ENCODE measurements at places on chromosomes 13 and 19.

DNA sequence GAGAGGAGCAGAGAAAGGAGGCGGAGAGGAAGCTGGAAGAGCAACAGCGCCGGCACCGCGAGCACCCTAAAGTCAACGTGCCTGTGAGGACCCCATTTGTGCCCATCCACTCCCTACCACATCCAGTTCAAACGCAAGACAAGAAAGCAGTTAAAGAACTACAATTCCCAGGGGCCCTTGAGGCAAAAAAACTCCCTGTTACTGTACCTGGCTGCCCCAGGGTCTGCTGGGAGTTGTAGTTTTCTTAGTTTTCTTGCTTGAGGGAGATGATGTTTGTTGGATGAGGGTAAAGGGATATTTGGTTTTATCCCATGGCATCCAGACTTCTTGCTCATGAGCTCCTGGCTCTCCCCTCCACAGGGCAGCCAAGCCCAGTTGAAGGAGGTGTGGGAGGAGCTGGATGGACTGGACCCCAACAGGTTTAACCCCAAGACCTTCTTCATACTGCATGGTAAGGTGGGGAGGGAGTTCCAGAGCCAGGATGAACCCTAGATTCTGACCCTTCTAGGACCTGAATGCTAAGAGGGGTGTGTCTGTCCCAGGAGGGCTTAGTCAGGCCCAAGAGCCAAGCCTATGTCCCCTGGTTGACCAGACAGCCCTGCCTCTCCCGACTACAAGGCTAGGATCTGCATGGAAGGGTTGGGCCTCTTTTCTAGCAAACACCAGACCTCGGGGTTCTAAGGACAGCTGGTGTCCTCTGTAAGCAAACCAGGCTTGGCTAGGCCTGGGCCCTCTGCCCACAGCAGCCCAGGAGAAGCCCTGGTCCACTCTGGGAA is 13.2 kb downstream of the NUCB1 start:
- no peak for DNase-seq

- no peak for DNase-seq
Measured at GRCh38 chr13:93398167-93399035, 171.8 kb downstream of the GPC6 start.

GRCh38 chr19:44582581-44583265 is 30.6 kb upstream of the IGSF23 start:
- DNase-seq: no peak

DNA sequence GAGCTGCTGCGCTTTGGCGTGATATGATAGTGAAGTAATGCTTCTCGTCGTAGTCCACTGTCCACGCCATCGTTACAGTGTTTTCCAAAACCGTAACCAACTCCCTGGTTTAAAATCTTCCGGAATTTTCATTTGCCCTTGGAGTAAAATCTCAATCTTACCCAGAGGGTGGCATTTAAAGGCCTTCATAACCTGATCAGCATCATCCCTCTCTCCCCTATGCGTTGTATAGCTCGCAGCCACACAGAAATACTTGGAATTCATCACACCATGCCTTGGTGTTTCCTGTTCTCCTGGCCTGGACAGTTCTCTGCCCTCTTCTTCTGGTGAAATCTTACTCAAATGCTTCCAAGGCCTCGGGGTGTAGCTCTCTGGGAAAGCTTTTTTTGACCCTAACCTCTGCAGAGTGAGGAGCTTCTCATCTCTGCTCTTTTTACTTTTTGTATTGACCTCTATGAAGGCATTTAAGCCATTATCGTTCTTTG is 839 bp downstream of the MPHOSPH8 start:
- no peak for DNase-seq

DNA sequence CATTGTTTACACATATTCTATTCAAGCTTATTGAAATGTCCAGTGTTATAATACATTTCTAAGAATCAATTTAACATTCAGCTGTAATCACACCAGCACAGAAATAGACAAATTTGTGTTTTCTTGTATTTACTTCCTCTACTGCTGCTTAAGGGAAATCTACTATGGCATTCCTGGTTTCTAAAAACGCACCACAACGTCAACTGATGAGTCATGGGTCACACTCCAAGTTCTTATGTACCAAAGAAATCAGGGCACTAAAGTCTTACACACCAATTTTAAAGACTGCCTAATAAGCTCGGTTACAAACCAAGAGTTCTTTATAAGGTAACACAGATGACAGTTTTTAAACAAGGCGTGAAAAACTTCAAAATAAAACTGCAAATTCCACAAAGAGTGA is 13.2 kb downstream of the LNX2 start:
- DNase-seq: no peak

GRCh38 chr19:46618670-46619231 is 6.1 kb downstream of the PTGIR start:
- no peak for DNase-seq

DNA sequence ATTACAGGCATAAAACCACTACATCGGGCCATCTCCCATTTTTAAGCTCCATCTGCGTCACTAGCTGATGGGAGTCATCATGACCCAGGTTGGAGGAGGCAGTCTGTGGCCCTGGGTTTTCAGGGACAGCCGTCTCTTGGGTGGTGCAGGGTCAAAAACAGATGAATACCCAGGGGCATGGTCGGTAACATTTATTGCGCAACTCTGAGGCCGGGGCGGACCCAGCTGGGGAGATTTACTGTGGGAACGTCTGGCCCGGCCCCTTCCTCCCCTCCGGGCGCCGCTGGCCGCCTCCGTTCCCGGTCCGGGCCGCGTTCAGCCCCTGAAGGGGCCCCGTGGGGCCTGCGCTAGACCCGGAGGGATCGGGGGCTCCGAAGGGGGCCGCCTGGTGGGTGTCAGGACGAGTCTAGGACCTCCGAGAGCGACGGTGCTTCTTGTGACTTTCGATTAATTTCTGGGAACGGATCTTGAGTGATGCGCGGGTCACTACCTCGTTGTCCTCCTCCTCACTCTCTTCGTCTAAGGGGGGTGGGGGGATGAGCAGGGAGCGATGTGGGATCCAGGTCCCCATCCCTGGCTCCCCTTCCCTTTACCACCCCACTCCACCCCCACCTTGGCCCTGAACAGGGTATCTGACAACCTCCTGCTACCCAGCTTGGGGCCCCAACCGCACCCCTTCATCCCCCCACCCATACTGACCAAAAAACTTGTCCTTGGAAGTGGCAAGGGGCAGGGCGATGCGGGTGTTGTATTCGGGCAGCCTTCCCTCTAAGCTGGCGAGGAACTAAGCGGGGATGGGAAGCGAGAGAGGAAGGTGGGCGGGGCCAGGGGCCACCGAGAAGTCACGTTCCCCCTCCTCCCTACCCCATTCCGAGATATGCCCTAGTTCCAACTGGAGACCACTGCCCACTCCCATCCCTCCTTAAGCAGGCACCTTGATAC is 1.6 kb upstream of the RGL3 start:
- DNase-seq: no peak

GRCh38 chr13:71619096-71619495 is 247.9 kb downstream of the DACH1 start:
- no peak for DNase-seq

DNA sequence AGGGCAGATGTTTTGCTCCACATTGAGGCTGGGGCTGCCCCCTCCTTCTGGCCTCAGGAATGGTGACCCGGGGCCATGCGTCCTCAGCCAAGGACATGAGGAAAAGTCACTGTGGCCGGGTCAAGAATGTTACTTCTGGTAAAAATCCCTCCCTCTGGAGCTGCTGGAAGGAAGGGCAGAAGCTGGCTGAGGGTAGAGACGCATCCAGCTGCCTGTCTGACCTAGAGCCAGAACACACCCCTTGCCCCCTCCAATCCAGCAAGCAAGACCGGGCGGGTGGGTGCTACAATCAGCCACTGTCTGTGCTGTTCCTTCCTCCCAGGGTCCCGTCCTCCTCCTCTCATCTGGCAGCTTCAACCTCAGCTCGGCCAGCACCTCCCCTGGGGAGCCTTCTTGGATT is 59.0 kb downstream of the PTPRS start:
- no peak for DNase-seq

GRCh38 chr13:47426126-47426849 is 529.4 kb upstream of the HTR2A start:
- DNase-seq: no peak

GRCh38 chr13:64041296-64041695 is 2625.6 kb upstream of the PCDH20 start:
- no peak for DNase-seq

- no peak for DNase-seq
Measured at GRCh38 chr19:44744871-44745332, 3.6 kb upstream of the BCL3 start.

DNA sequence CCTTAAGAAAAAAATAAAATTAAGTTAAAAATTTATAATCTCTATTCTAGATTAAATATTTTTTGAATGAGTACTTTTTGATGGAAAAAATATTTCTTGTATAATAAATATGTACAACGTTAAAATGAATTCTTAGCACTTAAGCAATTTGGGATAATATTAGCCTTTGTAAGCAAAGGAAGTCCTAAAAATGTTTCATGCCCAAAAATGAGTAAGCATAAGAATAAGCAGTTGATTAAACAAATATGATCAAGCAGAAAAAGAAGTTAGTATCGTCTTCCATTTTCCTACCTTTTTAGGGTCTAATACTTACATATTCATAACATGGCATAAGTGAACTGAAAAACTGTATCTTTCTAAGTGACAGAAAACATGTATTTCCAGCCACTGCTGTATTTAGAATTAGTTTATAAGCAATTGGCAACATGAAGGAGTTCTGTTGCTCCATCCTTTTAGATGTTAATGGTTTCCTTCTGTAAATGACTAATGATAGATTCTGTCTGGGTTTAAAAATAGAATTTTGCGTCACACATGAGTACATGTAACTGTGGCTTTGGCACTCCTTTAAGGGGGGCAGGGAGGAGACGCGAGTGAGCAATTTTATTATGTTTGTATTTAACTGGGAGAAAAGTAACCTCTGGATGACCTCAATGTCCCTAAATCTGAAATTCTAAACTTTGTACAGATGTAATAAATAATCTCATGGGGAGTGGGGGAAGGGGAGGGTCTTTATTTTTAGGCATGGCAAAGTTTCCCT is 237.4 kb downstream of the RGCC start:
- no peak for DNase-seq
